ENCODE measurements at places on chromosomes 1 and 21. TPM values are rescaled to one million over a fixed set of nuclear protein-coding genes. Genes with fewer than 3 reads are reported as not detected.

GRCh38 chr1:915295-916172, 8.2 kb upstream of the SAMD11 start:
- H3K27me3 ChIP-seq = peaks cover 3% of the 10 kb centered on the region
- no peak overlapping the region for H3K4me3 ChIP-seq
- no peak overlapping the region for H3K27ac ChIP-seq
- peaks cover 9% of the 10 kb centered on the region for H3K4me1 ChIP-seq
- DNase-seq = no peak

DNA sequence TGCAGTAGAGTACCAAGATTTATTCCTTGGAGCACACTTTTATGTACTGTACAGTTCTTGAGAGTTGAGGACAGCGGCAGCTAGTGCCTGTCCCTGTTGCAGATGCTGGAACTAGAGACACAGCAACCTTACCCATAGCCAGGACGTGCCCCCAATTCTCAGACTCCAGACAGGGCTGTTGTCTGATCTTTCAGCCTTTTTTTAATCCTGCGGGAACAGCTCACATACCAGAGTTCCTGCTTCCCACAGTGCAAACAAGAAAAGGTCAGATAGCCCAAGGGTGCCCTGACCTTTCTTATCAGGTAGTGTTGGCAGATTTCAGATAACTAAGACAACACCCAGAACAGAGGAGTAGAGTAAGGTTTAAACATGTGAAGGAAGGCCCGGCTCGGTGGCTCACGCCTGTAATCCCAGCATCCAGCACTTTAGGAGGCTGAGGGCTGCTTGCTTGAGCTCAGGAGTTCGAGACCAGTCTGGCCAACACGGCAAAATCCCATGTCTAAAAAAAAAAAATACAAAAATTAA, 78.5 kb downstream of the DOP1B start:
- no peak overlapping the region for H3K27ac ChIP-seq
- H3K36me3 ChIP-seq = no peaks in the 10 kb centered on the region

SPATA17 gene
- 6.4 TPM for total RNA-seq

RHD gene
- total RNA-seq = not detected
